ENCODE measurements at places on chromosomes 7 and 10.

DNA sequence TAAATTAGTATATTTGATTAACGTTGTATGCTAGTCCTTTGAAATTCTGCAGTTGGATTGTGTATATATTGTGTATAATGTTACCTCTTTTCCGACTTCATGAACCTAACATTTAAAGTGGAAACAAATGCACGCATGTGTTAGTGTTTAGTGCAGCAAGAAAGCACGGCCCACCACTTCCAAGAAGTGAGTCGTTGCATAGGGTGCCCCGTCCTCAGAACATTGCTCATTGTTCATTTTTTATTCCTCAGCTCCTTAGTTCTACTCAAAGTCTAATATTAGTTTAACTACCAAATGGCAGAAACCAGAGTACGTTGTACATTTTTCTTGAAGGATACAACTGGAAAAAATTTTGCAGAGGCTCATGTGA lies 407.6 kb downstream of the AUTS2 start:
- no peak for DNase-seq

GRCh38 chr7:127848241-127848640 lies 183.0 kb downstream of the LRRC4 start:
- DNase-seq: no peak

DNA sequence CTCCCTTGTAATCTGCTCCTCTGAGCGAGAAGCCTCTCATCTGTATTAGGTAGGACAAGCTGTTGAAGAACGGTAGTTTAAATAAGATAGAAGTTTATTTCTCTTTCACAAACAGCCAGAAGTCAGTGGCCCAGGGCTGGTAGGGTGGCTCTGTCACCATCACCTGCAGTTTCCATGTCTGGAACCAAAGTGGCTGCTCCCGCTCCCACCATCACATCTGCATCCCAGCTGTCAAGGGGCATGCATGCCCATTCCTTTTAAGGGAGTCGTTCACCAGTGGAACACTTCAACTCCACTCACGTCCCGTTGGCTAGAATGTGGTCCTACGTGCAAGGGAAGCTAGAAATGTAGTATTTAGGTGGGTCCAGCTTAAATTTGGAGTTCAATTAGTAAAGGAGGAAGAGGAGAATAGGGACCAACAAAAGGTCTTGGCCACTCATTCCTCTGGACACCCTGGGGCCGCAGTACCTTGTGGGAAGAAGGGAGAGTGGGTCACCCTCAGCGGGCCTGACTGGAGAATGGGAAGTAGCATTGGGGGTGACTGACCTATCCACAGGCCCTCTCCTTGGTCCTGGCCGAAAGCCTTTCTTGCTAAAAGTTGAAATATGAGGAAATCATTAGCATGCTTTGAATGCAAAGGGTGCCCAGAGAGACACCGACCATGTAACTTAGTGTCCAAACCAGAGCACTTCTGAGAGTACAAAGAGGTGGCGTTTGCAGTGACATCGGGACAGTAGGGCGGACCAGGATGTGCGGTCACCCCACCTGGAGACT lies 48.0 kb downstream of the ELFN1 start:
- DNase-seq: no peak

- no peak for DNase-seq
Measured at GRCh38 chr10:61973169-61973568, 71.7 kb downstream of the ARID5B start.

- no peak for DNase-seq
Measured at GRCh38 chr10:113104047-113104446, 154.0 kb downstream of the TCF7L2 start.

DNA sequence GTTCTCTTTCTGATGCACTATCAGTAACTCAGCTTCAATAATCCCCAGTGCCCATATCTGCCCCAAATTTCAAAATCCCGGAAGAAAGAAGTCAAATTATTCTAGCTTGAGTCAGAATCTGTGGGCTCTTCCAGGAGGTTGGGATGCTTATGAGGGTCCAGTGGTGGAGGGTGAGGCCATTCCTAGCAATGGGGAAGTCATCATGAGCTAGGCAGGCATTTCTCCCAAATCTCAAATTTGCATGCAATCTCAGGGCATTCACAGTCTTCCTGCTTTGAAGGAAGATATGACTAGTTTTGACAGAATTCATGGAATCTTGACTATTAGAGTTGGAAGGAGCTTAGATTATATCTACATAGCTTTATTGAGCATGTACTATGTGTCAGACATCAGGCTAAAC lies 164.3 kb upstream of the AGK start:
- no peak for DNase-seq

DNA sequence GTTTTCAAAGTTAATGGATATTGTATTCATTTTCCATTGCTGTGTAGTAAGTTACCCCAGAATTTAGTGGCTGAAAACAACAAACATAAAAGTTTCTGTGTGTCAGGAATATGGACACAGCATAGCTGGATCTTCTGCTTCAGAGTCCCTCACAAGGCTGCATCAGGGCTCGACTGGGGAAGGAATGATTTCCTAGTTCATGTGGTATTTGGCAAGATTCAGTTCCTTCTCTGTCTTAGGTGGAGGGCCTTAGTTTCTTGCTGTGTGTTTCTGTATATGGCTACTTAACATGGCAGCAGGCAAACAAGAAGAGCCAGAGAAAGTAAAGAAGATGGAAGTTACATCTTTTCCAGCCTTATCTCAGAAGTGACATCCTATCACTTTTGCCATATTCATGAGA lies 51.1 kb downstream of the TPST1 start:
- DNase-seq: no peak

- peak; percentile 72 for DNase-seq
Measured at GRCh38 chr7:101018271-101019167, 1.4 kb upstream of the MUC17 start.

- DNase-seq: no peak
Measured at GRCh38 chr10:10132009-10132408, 885.7 kb upstream of the CELF2 start.

DNA sequence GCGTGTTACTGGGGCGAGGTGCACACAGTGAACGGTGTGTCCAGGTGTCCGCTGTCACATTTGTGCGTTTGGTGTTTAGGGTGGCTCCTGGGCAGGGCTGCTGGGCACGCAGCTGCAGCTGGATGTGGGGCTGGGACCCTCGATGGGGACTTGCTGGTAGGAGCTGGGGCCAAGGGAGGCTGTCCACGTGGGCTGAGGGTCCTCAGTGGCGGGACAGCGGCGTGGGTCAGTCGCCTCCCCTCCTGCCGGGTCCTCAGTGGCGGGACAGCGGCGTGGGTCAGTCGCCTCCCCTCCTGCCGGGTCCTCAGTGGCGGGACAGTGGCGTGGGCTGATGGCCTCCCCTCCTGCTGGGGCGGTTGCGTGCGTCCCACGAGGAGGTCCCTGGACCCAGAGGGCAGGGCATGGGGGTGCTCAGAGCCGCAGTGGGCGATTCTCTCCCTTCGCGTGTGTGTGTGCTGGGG lies 68.5 kb downstream of the INPP5A start:
- no peak for DNase-seq

- DNase-seq: no peak
Measured at GRCh38 chr10:110420401-110421193, 77.1 kb upstream of the DUSP5 start.

GRCh38 chr10:30420266-30420665 lies 13.7 kb upstream of the MAP3K8 start:
- DNase-seq: no peak

- no peak for DNase-seq
Measured at GRCh38 chr10:130329792-130330191, 193.6 kb downstream of the GLRX3 start.

DNA sequence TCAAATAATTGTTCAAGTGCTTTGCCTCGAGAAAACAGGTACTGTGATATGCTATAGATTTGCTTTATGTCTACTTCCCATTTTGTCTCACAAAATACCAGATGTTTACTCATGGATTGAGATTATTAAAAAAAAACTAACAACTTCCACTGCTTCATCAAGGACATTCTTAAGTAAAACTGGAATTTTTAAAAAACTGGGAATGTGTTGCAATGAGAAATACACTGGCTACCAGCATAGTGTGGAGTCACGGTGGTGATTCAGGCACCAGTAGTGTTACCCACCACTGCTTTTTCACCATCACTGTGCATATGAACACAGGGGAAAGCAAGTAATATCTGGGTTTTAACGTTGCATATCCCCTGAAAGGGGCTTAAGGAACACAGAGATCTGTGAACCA lies 21.2 kb downstream of the FIGNL1 start:
- no peak for DNase-seq

- peak; percentile 41 for DNase-seq
Measured at GRCh38 chr10:101073631-101074030, 11.8 kb downstream of the KAZALD1 start.

GRCh38 chr10:78927257-78927995 lies 141.3 kb upstream of the ZMIZ1 start:
- no peak for DNase-seq

DNA sequence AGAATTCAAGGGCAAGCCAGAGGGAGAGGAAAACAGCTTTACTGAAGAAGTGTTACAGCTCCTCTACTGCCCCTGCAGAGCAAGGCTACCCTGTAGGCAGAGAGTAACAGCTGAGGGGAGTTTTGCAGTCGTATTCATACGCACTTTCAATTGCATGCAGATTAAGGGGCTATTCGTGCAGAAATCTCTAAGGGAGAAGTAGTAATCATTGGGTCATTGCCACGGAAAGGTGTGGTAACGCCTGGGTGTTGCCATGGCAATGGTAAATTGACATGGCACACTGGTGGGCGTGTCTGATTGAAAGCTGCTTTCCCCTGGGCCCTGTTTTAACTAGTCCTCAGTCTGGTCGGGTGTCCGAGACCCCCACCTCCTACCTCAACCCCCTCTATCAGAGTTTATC lies 227.2 kb downstream of the NSUN6 start:
- no peak for DNase-seq

DNA sequence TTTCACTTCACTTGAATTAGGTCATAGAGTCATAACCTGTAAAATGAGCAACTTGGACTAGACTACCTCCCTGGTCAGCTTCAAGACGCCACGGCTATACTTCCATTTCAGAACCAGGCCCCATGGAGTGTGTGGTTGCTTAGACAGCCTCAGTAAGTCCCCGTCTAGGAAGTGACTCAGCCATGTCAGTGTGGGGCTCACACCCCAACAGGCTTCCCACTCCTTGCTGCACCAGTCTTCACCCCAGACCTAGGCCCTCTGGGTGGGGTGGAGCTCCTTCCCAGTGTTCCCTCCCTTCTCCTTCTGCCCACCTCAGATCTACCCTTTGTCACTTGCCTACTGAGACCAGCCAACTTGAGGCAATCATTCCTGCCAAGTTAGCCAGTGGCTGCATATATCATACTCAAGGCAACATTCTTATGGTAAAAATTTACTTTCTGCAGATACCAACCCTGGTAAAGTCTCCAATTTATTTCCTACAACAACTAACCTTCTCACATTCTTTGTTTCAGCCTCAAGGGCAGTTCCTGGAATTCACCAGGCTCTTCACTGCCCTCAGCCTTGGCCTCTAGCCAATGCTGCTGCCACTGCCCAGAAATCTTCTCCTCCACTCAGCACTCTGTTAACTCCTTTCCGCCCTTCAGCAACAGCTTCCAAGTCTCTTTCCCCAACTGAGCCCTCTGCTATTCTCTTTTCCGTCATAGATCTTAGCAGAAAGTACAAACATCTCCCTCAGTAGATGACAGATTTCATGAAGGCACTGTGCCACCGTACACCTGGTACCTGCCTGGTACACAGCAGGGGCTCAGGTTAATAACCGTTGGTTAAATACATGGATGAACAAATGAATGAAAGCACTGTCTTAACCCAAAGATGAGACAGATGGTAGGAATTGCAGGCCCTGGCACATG lies 31.3 kb upstream of the ZNRF2 start:
- DNase-seq: peak; percentile 37

DNA sequence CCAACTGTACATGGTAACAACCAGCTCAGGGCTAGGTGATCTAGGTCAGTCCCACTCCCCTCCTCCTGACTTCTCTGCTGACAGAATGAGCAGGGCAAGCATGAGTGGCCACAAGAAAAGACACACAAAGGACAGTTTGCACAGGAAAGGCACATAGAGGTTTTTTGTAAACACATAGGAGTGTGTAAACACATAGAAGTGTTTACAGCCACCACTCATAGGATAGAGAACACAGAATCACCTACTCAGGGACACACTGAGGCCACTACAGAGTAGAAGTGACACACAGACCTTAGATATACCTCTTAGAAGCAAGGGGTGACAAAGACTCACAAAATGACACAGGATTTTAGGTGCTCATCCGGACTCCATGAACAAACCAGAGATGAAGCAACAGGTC lies 19.0 kb downstream of the NUDCD3 start:
- DNase-seq: no peak

DNA sequence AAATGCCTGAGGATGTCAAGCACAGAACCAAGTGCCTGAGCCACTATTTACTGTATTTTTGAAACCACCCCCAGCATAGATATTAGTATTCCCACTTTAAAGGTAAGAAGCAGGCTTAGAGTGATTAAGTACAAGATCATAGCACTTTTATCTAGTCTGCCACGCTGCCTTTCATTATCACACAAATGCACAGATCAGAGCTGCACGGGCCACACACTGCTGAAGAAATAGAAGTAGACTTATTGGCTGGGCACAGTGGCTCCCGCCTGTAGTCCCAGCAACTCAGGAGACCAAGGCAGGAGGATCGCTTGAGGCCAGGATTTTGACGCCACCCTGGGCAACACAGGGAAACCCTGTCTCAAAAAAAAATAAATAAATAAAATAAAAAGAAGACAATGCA lies 38.2 kb downstream of the NCAPG2 start:
- DNase-seq: no peak

DNA sequence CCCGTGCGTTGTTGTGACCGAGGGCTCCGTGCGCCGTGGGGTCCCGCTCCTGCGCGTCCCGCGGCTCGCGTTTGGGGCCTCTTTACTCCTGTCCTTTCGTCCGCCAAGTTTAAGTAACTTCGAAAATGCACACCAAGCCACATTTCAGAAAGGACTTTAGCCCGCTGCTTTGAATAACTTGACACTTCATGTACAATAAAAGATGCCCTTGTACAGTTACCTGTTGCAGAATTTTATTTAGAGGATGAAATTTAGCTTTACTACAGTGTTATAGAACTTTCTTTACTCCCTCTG lies 459 bp downstream of the SUGCT start:
- DNase-seq: no peak

DNA sequence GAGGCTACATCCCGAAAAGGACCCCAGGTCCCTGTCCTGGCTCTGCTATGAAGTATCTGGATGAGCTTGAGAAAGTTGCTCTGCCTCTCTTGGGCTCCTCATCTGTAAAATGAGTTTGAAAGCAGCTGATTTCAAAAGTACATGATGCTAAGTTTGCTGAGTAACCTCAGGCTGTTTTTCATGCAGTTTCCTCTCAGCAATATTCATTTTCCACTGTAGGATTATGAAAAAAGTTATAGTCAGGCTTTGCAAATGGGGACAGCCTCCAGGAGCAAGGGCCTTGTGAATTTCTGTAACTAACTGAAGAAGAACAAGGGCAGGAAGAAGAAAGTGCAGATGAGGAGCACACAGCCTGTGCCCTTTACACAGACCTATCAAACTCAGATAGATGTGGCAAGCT lies 167.3 kb upstream of the KMT2E start:
- DNase-seq: no peak

GRCh38 chr7:140592964-140593671 lies 47.5 kb downstream of the DENND2A start:
- DNase-seq: no peak

Data from iPS-NIHi11 (cell line).